ENCODE measurements at places on chromosomes 16 and 17. TPM values are rescaled to one million over a fixed set of nuclear protein-coding genes. Genes with fewer than 3 reads are reported as not detected.

GRCh38 chr17:81517339-81518112 lies 4.9 kb upstream of the ACTG1 start:
- DNase-seq = no peak

GRCh38 chr17:76104896-76105231 lies 1.3 kb upstream of the EXOC7 start:
- DNase-seq = no peak

- DNase-seq = peak; percentile 0
Measured at GRCh38 chr17:34503528-34504195, 75.7 kb upstream of the TMEM132E start.

GRCh38 chr16:11325404-11326083 lies 19.7 kb upstream of the RMI2 start:
- no peak for DNase-seq

- peak; percentile 81 for DNase-seq
Measured at GRCh38 chr16:21156767-21157467, 1.6 kb upstream of the LDAF1 start.

DNA sequence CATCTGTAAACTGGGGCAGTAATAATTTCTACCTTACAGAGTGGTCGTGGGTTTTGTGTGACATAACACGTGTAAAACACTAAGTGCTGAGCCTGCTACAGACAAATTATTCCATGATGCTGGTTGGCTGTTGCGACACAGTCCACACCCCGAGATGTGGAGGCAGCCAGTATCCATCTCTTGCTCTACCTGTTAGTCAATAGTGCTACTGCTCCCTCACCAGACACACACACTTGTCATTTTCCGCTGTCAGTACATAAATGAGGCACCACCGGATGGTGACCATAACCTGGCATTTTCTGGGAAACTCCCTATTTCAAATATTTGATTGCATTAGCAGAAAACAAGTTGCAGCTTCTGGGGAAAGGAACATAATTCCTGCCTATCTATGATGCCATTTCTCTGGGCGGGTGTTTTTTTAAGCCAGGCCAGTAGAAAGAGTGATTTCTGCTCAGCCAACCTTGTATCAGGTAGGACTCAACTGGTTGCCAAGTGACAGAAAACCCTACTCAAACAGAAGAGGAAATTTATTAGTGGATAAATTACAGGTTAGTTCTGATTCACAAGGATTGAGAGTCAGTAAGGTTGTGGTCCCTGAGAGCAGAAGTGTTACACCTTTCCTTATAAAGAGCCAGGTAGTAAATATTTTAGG lies 24.1 kb downstream of the DNAJA2 start:
- no peak for DNase-seq

GRCh38 chr16:68134644-68135043 lies 49.5 kb downstream of the NFATC3 start:
- DNase-seq = no peak

The KRTAP2-1 gene
- not detected for total RNA-seq

The HERPUD1 gene
- total RNA-seq = 219 TPM

The C1QL1 gene
- total RNA-seq = 0.21 TPM

The KCNJ2 gene
- total RNA-seq = 9.7 TPM

The TERB1 gene
- total RNA-seq = not detected

The C17orf107 gene
- total RNA-seq = 2.8 TPM

The MEOX1 gene
- 1.2 TPM for total RNA-seq

The ZNRF1 gene
- total RNA-seq = 21.4 TPM

Data from lung (tissue), 17 donors.